Cardiac septum (tissue), 1 donor: ENCODE measurements at places on chromosomes 16 and 17. TPM values are rescaled to one million over a fixed set of nuclear protein-coding genes. Genes with fewer than 3 reads are reported as not detected.

Gene MAP2K6
- 0.57 TPM for total RNA-seq

DNA sequence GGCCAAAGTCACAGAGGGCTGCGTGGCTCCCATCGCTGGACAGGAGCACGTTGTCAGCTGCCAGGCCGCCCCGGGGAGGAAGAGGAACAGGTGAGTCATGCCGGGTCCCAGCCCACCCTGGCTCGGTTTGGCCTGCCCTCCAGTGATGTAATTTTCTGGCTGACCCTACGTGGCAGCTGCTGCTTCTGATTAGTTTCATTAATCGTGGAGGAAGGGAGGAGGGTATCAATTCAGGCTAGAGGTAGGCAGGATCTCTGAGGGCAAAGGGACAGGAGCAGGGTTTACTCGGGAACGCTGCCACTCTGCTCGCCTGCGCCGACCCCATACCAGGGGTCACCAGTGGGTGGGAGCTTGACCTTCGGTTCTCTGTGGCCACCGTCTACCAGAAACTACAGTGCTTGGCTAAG, 11.7 kb upstream of the SPATA32 start:
- no peak for DNase-seq

- no peak for DNase-seq
Measured at GRCh38 chr16:64346080-64346479, 775.8 kb downstream of the CDH11 start.

DNA sequence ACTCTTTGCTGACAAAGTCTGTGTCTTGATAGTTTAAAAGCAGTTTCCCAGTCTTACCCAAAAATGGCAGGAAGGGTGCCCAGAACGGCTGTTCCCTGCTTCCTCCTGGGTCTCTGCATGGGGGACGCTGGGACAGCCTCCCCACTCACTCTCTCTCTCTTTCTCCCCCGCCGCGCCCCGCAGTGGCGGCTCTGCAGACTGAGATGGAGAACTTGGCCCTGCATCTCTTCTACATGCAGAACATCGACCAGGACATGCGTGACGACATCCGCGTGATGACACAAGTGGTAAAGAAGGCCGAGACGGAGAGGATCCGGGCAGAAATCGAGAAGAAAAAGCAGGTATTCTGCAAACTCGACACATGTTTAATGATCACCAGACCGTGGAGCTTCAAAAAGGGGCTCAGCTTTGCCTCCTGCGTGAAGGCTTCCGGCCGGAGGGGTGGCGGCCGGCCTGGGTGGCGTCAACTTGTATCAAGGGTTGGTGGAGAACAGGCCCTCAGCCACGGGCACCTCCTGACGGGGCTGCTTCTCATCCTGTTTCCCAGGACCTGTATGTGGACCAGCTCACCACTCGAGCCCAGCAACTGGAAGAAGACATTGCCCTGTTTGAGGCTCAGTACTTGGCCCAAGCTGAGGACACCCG, 22.0 kb downstream of the CCDC40 start:
- DNase-seq = no peak

DNA sequence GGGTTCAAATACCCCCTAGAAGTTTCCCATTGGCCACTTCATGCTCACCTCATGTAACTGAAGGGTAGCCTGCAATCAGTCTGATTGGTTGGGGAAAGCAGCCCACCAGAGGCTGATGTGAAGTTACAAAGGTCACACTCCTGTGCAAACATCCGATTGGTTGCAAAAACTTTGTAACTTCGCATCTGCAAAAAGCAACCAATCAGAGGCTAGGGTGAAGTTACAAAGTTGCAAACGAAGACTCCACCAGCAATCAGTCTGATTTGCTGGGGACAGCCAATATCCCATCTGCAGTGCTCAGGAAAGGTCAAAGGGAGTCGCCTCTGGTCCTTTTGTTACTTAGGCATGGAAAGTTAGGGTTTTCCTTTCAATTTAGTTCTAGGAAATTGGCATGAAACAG, 40.1 kb downstream of the TAOK1 start:
- DNase-seq = no peak

GRCh38 chr17:66306446-66306845, 4.0 kb downstream of the PRKCA start:
- DNase-seq = no peak
